ENCODE measurements at places on chromosomes 2 and 18.

- DNase-seq, result no peak
These were observed 41.0 kb upstream of the ACSL3 start for GRCh38 chr2:222819722-222820333.

- DNase-seq, result no peak
These were observed 99.0 kb downstream of the CPO start for GRCh38 chr2:207038299-207038698.

DNA sequence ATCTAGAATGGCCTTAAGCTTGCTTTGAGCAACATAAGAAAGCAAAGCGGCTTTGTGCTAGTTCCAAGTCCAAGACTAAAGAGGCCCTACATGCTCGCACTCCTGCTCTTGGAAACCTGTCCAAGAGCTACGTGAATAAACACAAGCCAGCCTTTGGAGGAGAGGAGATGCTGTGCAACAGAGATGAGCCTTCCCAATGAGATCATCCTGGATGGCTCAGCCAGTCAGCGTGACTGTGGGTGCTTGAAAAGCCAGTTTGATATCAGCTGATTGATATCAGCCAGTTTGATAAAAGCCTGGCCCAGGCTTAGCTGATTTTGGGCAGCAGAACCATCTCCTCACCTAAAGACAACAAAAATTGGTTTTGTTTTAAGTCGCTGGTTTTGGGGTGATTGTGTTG, 481.0 kb upstream of the DSEL start:
- no peak for DNase-seq

- peak; percentile 36 for DNase-seq
These were observed 50.6 kb downstream of the RAPH1 start for GRCh38 chr2:203484266-203485112.

- DNase-seq, result peak; percentile 38
These were observed 683 bp upstream of the TBC1D8 start for GRCh38 chr2:101151859-101152271.

DNA sequence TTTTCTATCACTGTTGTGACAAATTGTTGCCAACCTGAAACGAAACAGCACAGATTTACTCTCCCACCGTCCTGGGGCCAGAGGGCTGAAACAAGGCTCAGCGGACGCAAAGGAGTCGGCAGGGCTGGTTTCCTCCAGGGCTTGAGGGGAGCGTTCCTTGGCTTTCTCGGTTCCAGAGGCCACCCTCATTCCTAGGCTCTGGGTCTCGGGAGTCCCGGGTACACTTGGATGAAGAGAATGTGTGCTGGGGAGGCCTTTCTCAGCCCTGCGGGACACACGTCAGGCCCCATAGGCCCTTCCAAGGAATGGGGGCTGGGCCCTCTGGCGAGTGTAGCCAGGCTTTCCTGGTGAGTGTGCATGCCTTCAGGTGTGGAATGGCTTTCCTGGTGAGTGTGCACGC, 287.3 kb upstream of the HS6ST1 start:
- DNase-seq, result no peak

GRCh38 chr18:47898055-47898454, 32.4 kb downstream of the SMAD2 start:
- DNase-seq, result no peak

- no peak for DNase-seq
These were observed 434.2 kb downstream of the GRB14 start for GRCh38 chr2:164187121-164187520.

DNA sequence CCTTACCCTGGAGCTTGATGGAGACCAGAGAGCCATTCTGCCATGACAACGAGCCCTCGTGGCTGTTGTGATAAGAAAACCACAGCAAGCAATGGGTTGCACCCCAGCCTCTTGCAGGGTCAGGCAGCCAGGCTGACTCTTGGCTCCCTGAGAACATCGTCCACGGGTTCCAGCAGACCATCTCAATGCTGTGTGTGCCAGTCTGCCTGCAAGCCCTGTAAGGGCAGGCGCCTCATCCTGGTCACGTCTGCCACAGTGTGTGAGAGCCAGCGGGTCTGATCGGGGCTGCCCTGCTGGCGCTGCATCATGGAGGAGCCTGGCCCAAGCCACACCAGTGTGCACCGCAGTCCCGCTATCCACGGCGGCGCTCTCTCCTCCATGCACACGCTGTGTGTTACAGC, 71.0 kb upstream of the MGAT4A start:
- DNase-seq, result no peak

GRCh38 chr18:26536664-26537063, 11.7 kb downstream of the KCTD1 start:
- DNase-seq, result no peak

- peak; percentile 41 for DNase-seq
These were observed 2.1 kb downstream of the PCBP1 start for GRCh38 chr2:70089220-70089982.

DNA sequence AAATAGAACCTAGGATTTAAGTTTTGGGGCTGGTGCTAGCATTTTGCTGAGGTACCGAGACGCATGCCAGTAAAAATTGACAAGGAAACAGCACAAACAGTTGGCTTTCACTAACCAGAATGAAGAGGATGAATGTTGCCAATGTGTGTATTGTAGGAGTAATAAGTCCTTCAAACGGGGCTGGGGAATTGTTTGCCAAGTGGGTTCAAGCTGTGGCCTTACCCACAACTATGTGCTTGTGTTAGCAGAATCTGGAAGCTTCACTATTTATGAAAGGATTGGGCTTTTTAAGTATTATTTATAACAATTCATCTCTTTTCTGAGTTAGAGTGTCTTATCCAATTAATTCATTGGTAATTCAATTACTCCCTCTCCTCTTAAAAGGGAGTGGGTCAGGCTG, 15.0 kb upstream of the KIF5C start:
- no peak for DNase-seq

- DNase-seq, result peak; percentile 57
These were observed 53.5 kb upstream of the TGFA start for GRCh38 chr2:70607121-70607561.

DNA sequence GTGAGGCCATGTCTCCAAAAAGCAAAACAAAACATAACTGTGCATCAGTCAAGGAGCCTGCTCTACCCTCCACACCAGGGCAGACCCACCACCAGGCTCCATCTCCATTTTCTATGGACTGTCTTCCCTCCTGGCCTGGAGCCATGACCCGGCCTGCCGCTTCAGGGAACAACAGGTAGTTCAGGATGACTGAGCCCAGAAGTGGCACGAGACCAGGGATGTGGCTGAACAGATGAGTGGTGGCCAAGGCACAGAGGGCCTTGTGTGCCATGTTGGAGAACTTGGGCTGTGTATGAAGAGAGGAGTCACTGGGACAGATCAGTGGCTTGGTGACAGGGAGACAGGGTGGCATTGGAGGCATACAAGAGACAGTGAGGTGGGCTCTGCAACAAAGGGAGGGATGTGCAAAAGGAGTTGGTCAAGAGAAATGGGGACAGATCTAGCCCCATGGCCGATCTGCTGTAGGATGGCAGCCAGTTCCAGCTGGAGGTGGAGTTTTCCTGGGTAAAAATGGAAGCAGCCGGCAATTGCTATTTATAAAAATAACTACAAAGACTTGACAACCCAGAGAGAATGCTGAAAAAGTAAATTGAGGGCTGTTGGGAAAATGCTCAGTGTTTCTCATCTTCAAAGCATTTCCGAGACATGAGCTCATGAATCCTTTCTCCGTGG, 35.0 kb downstream of the TMEM177 start:
- DNase-seq, result peak; percentile 41

DNA sequence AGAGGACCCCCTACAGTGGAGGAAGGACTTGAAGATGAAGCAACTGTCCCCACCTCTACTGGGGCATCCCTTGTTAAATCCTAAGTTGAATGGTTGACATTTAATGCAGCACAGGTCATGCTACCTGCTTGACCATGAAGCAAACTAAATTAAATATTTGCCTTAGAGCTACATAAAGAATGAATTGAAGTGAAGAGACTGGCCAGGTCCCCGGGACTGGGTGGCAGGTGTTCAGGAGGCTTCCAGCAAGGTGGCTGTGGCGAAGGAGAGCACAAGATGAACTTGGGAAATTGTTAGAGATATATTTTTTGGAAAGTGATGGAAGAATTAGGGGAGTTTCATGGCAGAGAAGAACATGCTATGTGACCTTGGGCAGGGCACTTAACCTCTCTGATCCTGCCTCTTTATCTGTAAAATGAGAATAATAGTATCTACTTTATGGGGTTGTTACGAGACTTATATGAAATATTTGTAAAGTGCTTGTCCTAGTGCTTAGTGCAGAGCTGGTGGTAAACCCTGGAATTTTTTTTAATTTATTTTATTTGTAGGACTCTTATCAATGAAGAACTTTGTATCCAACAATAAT, 37.3 kb downstream of the EFR3B start:
- DNase-seq, result no peak

DNA sequence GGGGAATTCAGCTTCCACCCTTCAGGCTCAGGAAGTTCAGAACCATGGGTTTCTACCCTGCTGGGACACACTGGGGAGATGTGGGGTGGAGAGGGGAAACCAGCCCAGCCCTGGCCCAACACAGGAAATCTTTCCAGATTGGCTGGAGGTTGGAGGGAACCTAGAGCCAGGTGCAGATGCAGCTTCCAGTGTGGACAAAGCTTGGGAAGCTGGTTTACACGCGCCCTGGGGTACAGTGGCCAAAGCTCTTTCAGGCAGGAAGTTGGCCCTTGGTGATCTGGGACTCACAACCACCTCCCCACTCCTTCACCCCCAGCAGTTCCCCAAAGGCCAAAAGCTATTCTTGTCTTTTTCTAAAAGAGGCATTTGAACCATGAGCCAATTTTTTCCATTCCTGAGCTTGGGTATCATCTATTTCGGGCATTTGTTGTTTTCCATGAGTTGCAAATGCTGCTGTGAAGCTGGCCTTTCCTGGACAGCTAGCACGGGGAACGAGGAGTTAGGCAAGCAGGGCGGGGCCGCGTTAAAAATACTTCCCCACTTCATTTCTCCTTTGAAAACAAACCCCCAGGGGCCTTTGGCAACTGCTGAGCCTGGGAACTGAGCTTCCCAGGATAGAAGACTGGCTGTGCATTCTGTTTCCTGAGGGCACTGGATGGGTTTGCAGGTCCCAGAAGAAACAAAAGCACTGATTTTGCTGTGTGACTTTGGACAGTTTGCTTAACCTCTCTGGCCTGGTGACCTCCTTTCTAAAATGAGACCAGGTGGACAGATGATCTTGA, 3.1 kb upstream of the ARID5A start:
- DNase-seq, result no peak

GRCh38 chr2:164438490-164439205, 182.6 kb downstream of the GRB14 start:
- no peak for DNase-seq

DNA sequence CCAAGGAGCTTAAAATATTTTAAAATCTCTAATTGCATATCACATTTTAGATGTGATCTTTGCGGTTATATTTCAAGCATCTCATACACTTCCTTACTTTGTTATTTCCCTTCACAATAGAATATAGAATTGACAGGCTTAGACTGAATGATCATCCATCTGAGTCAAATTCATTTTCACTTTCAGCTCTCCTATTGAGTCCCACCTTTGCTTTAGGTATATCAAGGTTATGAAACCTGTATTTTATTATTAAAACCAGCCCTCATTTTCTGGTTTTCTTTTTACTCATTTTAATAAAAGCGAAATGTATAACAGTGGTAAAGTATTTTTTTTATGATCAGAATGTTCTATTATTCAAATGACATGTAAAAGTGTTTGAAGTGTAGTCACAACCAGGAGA, 162.9 kb upstream of the KYNU start:
- DNase-seq, result no peak

DNA sequence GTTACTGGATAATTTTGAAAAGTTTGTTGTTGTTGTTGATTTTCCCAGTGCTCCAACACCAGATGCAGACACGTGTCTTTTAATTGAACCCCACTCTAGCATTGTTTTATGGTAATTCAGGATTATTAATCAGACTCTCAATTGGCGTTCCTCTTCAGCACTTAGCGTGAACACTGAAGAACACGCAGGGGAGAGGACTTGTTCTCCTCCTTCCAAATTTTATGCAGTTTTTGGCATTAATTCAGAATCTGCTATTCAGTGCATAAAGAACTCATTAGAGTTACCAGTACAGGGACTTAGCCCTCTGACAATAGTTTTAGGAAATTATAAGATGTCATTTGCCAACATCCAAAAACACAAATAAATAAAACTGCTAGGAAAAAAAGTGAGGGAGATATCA, 75.5 kb downstream of the SNTG2 start:
- no peak for DNase-seq

GRCh38 chr2:63999049-63999448, 20.2 kb downstream of the VPS54 start:
- DNase-seq, result no peak

- no peak for DNase-seq
These were observed 57.2 kb downstream of the FAM171B start for GRCh38 chr2:186751078-186751477.

DNA sequence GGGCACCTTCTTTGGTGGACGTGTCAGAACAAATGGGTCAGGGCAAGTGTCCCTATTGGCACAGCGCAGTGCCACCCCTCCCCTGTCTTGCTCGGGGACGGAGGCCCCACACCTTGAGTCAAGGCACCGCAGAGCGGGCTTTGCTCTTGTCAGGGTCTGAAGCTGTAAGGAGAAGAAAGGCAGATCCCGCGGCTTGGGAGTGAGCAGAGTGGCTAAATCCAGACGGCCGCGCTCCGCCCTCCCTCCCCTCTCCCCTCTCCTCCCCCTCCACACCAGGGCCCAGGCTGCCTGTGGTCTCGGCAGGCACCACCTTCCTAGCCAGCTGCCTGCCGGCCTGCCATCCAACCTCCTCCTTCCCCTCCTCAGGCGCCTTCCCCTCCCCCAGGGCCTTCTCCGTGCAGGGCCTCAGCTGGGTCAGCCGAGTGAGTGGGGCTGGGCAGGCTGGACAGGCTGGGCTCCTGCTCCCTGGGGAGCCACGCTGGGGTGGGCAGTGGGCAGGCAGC, 25.8 kb downstream of the SPEG start:
- DNase-seq, result peak; percentile 47

GRCh38 chr2:227260041-227260440, 65.0 kb upstream of the MFF start:
- DNase-seq, result no peak

DNA sequence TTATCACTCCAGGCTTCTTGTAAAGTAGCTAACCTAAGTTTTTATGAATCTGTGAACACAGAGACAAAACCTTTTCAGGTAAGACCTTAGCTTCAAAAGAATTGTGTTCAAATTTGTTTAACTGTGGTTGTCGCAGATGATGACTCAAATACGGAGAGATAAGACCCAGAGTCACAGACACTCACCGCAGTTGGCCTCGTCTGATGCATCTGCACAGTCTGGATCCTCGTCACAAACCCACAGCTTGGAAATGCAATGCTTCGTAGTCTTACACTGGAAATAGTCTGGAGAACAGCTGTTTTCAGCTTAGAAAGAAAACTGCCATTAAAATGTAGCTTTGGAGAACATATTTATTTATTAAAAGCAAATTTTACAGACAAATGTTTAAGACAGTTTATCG, 1662.1 kb upstream of the NXPH2 start:
- no peak for DNase-seq

- DNase-seq, result peak; percentile 74
These were observed 1.6 kb downstream of the MTCL1 start for GRCh38 chr18:8706791-8707555.

DNA sequence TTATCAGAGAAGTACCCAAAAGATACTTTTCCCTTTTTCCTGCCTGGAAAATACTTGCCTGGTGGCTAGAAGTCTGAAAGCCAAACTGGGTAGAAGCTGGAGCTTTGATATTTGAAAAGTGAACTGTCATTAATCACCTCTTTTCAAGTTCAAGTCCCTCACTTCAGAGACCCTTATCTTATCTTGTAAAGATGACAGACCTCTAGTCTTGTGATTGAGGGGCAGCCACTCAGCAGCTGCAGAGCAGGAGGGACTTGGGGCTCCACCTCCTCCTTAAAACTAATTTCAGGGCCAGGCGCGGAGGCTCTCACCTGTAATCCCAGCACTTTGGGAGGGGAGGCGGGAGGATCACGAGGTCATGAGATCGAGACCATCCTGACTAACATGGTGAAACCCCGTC, 64.2 kb upstream of the CDCA7 start:
- DNase-seq, result no peak

All from G401 (cell line).